LoVo (cell line): ENCODE measurements at places on chromosomes 11 and 22.
A peak's percentile ranks its signal among the peaks of the same experiment; 100 is the strongest.

DNA sequence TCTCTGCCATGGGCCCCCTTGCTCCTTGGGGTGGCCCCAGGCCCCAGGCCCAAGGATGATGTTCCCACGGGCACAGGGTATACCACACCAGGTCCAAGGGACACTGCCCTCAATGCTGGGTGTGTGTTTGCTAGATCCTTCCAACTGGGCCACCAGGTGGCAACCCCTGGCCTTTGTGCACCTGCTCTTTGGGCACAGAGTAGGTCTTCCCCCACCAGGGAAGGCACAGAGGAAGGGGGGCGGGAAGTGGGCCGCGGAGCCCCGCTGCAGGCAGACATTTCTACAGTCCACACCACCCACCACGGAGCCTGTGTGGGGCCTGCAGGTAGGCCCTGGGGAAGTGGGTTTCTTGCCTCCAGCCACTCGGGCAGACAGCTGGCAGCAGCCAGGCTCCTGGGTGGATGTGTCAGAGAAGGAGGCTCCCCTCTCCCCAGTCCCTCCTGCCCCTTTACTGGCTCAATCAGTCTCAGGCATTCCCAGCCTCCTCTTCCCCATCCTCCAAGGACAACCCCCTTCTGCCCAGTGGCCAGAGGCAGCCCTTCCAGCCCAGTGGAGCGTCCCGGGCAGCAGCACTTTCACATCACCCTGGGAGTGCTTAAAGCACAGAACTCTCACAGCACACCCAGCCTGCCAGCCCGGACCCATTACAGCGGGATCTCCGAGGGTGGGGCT lies 21.6 kb downstream of the MAFF start:
- no peak for DNase-seq

GRCh38 chr22:44926124-44926475 lies 83.7 kb downstream of the PHF21B start:
- no peak for DNase-seq

GRCh38 chr11:115745610-115746512 lies 241.6 kb upstream of the CADM1 start:
- no peak for DNase-seq

- DNase-seq: no peak
Observed at GRCh38 chr11:94472916-94473799, 20.5 kb downstream of the MRE11 start.

GRCh38 chr11:119316729-119317591 lies at the start of gene MCAM:
MCAM (minus strand) TSS chr11:119317130; CDS start chr11:119317101, 29 bp downstream.
- DNase-seq: no peak

GRCh38 chr11:93532806-93533205 lies 10.4 kb downstream of the SMCO4 start:
- no peak for DNase-seq

DNA sequence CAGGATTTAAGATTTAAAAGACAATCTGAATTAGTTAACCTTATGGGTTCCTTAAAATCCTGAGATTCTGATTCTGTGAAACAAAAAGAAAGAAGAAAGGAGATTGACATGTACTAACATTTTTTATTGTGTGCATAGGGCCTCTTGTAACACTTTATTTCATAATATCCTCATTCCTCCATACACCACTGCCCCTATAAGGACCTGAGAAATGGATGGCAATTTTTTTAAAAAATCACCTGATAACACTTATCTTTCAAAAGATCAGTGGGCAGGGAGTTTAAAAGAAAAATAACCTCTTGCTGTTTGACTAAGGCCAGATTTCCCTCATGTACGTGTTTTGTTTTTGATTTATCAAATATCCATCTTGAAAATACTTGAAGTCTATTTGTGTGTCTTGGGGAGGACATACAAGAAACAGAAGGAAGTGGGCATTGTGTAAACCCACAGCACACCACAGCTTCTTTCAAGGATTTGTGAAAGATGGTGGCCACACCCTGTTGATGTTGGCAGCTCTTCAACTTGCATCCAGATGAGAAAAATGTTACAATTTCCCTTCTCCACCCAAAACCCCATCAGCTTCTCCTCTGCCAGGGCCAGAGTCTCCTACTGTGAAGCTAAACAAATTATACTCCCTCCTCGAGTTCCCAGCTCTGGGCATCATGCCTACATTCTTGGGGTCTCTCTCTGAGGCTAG lies 35.0 kb upstream of the MPEG1 start:
- peak; percentile 63 for DNase-seq

GRCh38 chr11:95512177-95512576 lies 277.4 kb downstream of the FAM76B start:
- no peak for DNase-seq

GRCh38 chr11:15836795-15837194 lies 519.6 kb downstream of the SOX6 start:
- DNase-seq: no peak

DNA sequence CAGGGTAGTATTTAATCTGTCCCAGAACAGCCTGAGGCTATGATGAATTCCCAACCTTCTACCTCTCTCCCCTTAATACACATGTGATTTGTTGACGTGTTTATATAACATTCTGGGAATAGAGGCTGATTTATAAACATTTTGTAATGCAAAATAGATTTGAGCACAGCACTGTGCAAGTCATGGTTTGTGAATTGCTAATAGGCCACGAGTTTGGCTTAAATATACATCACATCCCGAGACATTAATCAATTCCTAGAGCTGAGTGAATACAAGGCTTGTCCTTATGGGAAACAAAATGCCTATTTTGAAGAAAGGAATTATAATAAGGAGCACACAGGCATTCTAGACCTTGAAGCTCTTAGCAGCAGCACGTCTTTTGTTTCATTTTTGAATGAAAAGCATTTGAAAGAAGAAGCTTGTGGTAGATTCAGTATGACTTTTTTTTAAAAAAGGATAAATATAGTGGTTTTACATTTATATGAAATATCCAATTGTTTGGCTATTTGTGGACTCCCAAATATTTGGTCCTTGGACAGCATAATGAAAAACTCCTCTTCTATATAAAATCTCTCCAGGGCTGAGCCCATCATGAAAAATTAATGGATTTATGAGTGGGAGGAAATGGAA lies 116.4 kb downstream of the SLC17A6 start:
- DNase-seq: no peak

GRCh38 chr11:48154151-48154550 lies 62.5 kb upstream of the OR4B1 start:
- DNase-seq: no peak
